ENCODE measurements at places on chromosomes 3 and 15.

GRCh38 chr3:138389144-138389601, 40.8 kb downstream of the MRAS start:
- no peak overlapping the region for H3K4me3 ChIP-seq
- no peaks in the 10 kb centered on the region for H3K27me3 ChIP-seq
- H3K27ac ChIP-seq, result no peak overlapping the region
- H3K4me1 ChIP-seq, result no peaks in the 10 kb centered on the region
- no peaks in the 10 kb centered on the region for H3K36me3 ChIP-seq

DNA sequence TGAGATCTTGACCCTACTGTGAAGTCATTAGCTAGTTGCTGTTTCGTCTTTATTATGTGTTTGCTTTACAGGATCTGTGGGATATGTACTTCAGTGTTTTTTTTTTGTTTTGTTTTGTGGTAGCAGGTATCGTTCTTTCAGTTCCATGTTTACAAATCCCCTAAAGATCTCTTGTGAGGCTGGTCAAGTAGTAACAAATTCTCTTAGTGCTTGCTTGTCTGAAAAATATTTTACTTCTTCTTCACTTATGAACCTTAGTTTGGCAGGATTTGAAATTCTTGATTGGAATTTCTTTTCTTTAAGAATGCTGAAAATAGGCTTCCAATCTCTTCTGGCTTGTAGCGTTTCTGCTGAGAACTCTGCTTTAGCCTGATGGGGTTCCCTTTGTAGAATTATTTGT, 235.8 kb upstream of the ALCAM start:
- H3K27me3 ChIP-seq, result no peaks in the 10 kb centered on the region
- H3K4me1 ChIP-seq, result no peaks in the 10 kb centered on the region
- no peak overlapping the region for H3K27ac ChIP-seq
- H3K36me3 ChIP-seq, result no peaks in the 10 kb centered on the region
- no peak overlapping the region for H3K4me3 ChIP-seq

DNA sequence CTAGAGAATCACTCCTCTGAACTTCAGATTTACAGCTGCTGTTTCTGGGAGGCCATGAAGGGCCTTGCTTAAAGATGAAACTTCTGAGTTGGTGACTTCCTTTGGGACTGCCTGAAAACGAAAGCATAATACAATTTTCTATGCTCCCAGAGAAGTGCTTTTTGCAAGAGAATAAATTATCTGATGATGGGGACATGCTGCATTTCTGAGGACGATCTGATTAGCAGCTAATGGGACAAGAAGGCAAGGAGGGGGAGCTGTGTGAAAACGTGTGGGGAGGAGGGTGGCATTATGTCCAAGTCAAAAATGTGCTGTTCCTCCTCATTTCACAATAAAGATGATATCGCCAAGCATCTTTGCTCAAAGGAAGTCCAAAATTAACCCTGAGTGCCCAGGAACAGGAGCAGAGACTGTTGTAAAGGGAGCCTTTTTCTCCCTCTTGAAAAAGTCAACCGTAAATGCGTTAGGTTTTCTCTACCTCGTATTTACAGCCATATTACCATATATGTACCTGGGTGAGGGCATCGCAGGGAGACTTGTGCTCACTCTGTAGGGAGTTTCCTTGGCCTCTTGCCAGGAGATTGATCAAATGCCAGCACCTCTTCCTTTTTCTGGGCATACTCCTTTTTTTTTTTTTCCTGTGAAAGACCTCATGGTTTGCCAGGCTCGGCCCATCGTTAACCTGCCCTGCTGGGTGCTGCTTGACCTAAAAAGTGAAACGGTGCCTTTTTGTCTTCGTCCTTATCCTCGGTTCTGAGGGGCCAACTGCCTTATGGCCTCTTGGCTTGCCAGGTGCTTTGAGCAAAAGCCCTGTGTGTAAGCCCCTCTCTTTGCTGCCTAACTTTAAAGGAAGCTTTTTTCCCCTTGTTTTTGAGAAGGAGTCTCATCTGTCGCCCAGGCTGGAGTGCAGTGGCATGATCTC, 11.5 kb downstream of the ITPR1 start:
- peak; percentile 67 for DNase-seq
- peaks cover 69% of the 10 kb centered on the region for H3K4me1 ChIP-seq
- H3K27ac ChIP-seq, result peak overlapping the region; percentile 82
- H3K4me3 ChIP-seq, result peak overlapping the region; percentile 63

- H3K4me3 ChIP-seq, result no peak overlapping the region
- no peak overlapping the region for H3K27ac ChIP-seq
- peaks cover 8% of the 10 kb centered on the region for H3K36me3 ChIP-seq
- peaks cover 64% of the 10 kb centered on the region for H3K4me1 ChIP-seq
Observed at GRCh38 chr15:43516185-43516584, 1.2 kb upstream of the MAP1A start.

DNA sequence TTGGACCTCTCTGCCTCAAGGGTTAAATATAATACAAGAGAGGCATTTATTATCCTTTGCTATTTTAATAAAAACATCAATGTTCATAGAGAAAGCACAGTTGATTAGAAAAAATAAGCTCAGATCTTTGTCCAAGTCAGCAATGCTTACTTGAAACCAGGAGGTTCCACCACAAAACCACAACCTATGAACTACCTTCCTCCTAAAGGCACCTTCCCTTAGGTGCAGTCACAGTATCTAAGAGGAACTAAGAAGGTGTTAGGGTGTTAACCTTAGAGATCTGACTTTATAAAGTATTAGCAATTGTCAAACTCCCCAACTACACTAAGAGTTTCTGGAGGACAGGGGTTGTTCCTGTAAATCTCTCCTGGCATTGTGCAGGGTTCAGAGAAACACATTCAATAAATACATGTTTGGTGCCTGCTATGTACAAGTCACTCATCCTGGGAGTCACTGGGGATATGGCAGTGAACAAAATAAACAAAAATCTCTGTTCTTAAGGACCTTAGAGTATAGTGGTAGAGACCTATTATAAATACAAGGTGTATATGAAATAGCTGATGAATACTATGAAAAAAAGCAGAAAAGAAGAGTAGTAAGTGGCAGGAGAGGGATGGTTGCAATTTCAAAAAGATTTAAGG, 208.6 kb downstream of the NFKBIZ start:
- no peak overlapping the region for H3K27ac ChIP-seq
- H3K4me1 ChIP-seq, result peaks cover 10% of the 10 kb centered on the region
- H3K27me3 ChIP-seq, result no peaks in the 10 kb centered on the region
- no peaks in the 10 kb centered on the region for H3K36me3 ChIP-seq
- H3K4me3 ChIP-seq, result no peak overlapping the region

GRCh38 chr15:34855413-34855812, 60.1 kb upstream of the ACTC1 start:
- peaks cover 7% of the 10 kb centered on the region for H3K36me3 ChIP-seq
- DNase-seq, result peak; percentile 75
- H3K4me3 ChIP-seq, result no peak overlapping the region

DNA sequence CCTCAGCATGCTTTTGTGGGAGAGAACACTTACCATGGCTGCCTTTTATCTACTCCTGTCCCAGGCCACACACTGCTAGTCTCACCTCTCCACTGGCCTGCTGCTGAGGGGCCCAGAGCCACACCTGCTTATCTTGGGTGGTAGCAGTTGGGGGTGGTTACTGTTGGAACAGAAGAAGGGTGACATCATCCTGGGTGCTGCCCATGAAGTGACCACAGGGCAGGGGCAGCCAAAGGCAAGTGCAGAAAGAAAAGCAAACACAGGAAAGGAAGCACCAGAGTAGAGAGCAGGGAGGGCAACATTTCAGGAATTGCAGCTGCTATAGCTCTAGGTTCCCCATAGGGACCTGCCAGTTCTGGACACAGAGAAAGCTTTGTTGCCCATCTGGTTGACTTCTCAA, 345.2 kb downstream of the VPS13C start:
- no peak overlapping the region for H3K27ac ChIP-seq
- no peak for DNase-seq
- H3K4me1 ChIP-seq, result no peaks in the 10 kb centered on the region

DNA sequence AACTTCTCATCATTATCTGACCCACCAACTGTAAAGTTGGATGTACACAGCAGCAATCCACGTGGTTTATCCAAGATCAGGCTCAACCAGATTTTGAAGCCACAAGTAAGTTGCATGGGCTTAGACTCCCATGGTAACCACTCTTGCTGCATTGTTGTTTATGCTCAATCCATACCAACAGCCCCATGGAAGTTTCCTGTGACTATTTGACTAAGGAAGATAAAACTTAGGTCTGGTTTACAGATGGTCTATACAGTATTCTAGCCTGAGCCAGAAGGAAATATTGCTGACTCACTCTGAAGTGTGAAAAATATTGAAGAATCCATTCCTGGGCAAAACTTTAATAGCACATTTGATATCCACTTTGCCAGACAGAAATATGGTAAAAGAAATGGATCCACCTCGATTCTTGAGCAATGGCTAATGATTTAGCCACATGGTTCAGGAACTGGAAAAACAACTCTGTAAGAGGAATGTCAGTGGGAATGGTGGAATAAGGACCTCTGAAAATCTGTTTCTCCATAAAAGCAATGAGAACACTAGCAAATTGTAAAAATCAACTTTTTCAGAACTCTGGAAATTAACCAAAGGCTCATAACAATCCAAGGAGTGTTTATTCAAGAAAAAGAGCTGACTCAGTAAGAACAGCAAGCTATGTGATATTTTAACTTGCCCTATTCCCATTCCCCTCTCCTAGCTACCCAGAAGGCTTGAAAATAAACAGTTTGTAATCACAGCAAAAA, 162.9 kb upstream of the STT3B start:
- peaks cover 8% of the 10 kb centered on the region for H3K4me1 ChIP-seq
- no peaks in the 10 kb centered on the region for H3K36me3 ChIP-seq
- no peak overlapping the region for H3K27ac ChIP-seq

GRCh38 chr15:89909611-89910010, 3.1 kb downstream of the ARPIN start:
- no peak overlapping the region for H3K27ac ChIP-seq
- no peak overlapping the region for H3K4me3 ChIP-seq
- H3K27me3 ChIP-seq, result no peaks in the 10 kb centered on the region
- peaks cover 9% of the 10 kb centered on the region for H3K4me1 ChIP-seq

- no peaks in the 10 kb centered on the region for H3K27me3 ChIP-seq
- H3K4me3 ChIP-seq, result no peak overlapping the region
- no peak overlapping the region for H3K27ac ChIP-seq
Observed at GRCh38 chr3:133295199-133295901, 104.5 kb upstream of the BFSP2 start.

- H3K4me3 ChIP-seq, result no peak overlapping the region
- no peak overlapping the region for H3K27ac ChIP-seq
- DNase-seq, result no peak
- H3K4me1 ChIP-seq, result no peaks in the 10 kb centered on the region
Observed at GRCh38 chr3:100982710-100983109, 10.5 kb downstream of the ABI3BP start.

- peak; percentile 44 for DNase-seq
- H3K4me3 ChIP-seq, result peak overlapping the region; percentile 11
- no peaks in the 10 kb centered on the region for H3K36me3 ChIP-seq
- peaks cover 16% of the 10 kb centered on the region for H3K4me1 ChIP-seq
Observed at GRCh38 chr3:140128631-140129030, 193.6 kb downstream of the CLSTN2 start.

DNA sequence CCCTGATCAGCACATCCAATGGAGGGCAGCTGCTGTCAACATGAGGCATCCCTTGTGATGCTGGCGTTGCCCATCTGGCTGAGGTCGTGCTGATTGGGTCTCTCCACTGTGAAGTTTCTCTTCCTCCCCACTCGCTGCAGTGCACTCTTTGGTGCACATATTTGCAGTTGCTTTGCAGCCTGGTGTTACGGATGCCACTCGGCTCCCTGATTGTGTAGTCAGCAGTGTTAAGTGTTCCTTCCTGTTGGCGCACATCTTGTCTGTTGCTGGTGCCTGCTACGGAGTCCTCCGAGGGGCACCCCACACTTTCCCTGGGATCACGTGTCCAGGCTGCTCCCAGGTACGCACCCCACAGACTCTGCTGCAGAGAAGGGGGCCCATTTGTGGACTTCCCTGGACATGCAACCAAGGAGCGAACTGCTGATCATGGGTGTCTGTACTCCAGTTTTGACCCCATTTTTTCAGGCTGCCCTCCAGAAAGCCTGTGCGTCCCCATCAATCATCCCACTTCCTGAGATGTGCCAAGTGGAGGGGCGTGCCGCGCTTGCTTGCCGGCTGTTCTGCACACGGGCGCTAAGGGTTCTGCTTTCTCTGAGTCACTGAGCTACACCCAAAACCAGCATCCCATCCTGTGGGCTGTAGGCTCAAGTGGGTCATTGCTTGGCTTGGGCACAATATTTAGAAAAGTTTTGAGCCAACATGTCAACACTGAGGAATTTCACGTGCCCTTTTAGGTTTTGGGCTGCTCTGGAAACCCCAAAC, 98.6 kb downstream of the FBLN2 start:
- no peaks in the 10 kb centered on the region for H3K36me3 ChIP-seq
- peak overlapping the region; percentile 10 for H3K4me3 ChIP-seq
- H3K27ac ChIP-seq, result no peak overlapping the region
- no peaks in the 10 kb centered on the region for H3K27me3 ChIP-seq

- DNase-seq, result no peak
- no peak overlapping the region for H3K4me3 ChIP-seq
- H3K27ac ChIP-seq, result no peak overlapping the region
- no peaks in the 10 kb centered on the region for H3K36me3 ChIP-seq
Observed at GRCh38 chr15:79124388-79124787, 33.8 kb upstream of the RASGRF1 start.

DNA sequence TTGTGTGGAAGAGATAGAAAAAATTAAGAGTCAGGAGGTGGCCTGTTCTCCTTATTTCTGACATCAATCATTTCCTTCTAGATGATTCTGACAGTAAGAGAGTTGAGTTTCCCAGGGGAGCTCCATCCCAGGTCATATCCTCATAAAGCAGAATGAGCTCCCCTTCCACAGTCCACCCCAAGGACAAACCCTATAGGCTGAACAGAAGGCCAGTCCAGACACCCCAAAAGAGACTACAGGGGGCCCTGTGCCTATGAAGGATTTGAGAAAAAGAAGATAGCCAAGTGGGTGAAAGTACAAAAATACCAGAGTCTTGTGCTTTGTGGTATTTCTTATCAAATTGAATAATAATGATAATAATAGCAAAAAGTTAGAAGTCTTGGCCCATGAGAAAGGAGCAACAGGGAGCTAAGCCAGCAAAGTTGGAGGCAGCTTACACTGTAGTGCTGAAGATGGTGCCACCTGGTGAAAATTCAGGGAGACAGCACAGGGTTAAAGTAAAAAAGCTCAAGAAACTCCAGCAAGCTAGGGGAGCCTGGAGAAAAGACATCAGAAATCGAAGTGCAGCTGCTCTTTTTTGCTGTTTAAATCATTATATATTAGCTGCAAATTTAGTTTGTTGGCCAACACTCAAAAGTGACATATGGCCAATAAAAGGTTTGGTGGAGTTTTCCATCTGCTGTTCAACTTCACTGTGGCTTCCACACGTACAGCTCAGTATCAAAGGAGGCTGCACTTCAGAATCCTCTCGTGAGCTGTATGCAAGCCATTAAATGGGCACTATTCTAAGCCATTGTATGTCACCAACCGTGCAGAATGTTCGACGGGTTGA, 35.8 kb upstream of the SLC24A5 start:
- peak; percentile 29 for DNase-seq
- peaks cover 5% of the 10 kb centered on the region for H3K27me3 ChIP-seq
- H3K4me1 ChIP-seq, result no peaks in the 10 kb centered on the region
- no peaks in the 10 kb centered on the region for H3K36me3 ChIP-seq

- no peaks in the 10 kb centered on the region for H3K27me3 ChIP-seq
- H3K4me1 ChIP-seq, result peaks cover 49% of the 10 kb centered on the region
- DNase-seq, result no peak
- H3K4me3 ChIP-seq, result no peak overlapping the region
Observed at GRCh38 chr3:3302964-3303363, 123.5 kb upstream of the CRBN start.
